ENCODE measurements at places on chromosomes 6 and 20. TPM values are rescaled to one million over a fixed set of nuclear protein-coding genes. Genes with fewer than 3 reads are reported as not detected.

- no peak overlapping the region for H3K27ac ChIP-seq
- no peak overlapping the region for H3K4me3 ChIP-seq
- no peaks in the 10 kb centered on the region for H3K4me1 ChIP-seq
- no peaks in the 10 kb centered on the region for H3K36me3 ChIP-seq
- DNase-seq = no peak
These were observed 7.9 kb upstream of the GMNN start for GRCh38 chr6:24766680-24767462.

GRCh38 chr6:11486959-11487358 is 50.6 kb upstream of the TMEM170B start:
- H3K4me1 ChIP-seq = no peaks in the 10 kb centered on the region
- no peak for DNase-seq
- no peaks in the 10 kb centered on the region for H3K36me3 ChIP-seq
- no peak overlapping the region for H3K27ac ChIP-seq
- H3K27me3 ChIP-seq = no peaks in the 10 kb centered on the region
- H3K4me3 ChIP-seq = no peak overlapping the region

DNA sequence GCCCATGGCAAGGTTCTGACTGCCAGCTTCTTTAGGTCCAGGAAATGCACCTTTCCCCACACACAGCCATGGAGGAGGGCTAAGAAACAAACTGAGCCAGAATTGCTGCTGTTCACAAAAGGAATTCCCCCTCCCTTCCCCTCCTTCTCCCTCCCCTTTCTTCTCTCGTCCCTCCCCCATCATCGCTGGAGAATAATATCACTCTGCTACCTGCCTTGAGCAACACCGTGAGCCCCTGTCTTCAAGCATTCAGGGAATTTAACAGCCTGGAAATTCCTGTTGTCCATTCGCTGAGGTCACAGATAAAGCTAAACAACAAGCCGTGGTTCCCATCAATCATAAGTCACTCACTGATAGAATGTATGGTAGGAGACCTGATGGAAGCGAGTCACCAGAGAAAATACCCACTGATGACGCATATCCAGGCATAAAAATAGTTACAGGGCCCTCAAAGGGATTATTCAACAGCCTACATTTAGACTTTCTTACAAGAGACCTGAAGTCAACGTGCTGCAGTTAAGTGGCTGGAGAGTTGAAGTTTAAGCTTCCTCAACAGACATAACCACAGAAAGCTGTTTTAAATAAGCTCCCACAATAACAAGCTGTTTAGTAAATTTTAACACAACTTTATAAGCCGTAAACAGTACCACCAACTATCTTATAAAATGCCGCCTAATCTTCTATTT is 59.7 kb downstream of the HIVEP2 start:
- peak overlapping the region; percentile 20 for H3K27ac ChIP-seq
- no peaks in the 10 kb centered on the region for H3K36me3 ChIP-seq
- DNase-seq = peak; percentile 68
- H3K4me1 ChIP-seq = no peaks in the 10 kb centered on the region

Gene PCMTD2
- total RNA-seq = 79.6 TPM

DNA sequence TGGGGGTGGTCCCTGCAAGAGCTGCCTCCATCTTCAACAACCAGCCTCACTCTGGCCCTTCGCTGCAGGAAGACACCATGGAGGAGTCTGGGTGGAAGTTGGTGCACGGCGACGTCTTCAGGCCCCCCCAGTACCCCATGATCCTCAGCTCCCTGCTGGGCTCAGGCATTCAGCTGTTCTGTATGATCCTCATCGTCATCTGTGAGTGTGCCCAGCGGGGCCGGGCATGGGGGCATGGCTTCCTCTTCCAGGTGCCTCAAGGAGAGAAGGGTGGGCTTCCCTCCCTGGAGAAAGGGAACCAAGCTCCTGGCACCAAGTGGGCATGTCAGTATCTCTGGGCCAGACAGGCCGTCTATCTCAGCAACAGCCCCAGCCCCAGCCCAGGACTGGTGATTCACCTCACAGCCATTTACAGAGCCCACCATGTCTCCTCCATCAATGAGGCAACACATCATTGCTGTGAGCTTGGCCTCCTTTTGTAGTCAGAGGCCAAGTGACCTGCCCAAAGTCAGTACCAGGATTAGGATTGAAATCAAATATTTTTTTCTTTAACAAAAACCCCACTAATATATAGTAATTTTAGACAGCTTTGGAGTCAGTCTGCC is 40.2 kb downstream of the TM9SF4 start:
- no peak for DNase-seq
- H3K27me3 ChIP-seq = no peaks in the 10 kb centered on the region
- H3K4me1 ChIP-seq = no peaks in the 10 kb centered on the region
- peaks cover 78% of the 10 kb centered on the region for H3K36me3 ChIP-seq

GRCh38 chr6:84072442-84072997 is 38.9 kb downstream of the MRAP2 start:
- no peak overlapping the region for H3K27ac ChIP-seq
- H3K36me3 ChIP-seq = no peaks in the 10 kb centered on the region
- no peak for DNase-seq
- no peak overlapping the region for H3K4me3 ChIP-seq
- no peaks in the 10 kb centered on the region for H3K27me3 ChIP-seq

DNA sequence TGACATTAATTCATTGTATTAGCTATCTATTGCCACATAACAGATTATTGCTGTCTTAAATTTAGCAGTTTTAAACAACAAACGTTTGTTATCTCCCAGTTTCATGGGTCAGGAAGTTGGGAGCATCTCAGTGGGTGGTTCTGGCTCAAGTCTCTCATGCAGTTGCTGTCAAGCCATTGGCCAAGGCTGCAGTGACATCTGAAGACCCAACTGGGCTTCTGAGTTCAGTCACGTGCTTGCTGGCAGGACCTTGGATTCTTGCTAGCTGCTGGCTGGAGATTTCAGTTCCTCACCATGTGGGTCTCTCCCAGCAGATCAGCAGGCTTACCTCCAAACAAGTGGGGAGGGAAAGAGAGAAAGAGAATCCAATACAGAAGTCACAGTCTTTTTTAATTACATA is 152.6 kb upstream of the EXOC2 start:
- no peaks in the 10 kb centered on the region for H3K27me3 ChIP-seq
- no peaks in the 10 kb centered on the region for H3K4me1 ChIP-seq
- H3K27ac ChIP-seq = no peak overlapping the region
- H3K36me3 ChIP-seq = no peaks in the 10 kb centered on the region

Gene NINL
- total RNA-seq = 30.1 TPM

GRCh38 chr6:168581706-168582105 is 140.7 kb downstream of the SMOC2 start:
- peaks cover 2% of the 10 kb centered on the region for H3K27me3 ChIP-seq
- no peak overlapping the region for H3K4me3 ChIP-seq
- H3K4me1 ChIP-seq = no peaks in the 10 kb centered on the region
- H3K27ac ChIP-seq = no peak overlapping the region

Gene RIPOR2
- 31.1 TPM for total RNA-seq

Gene BEND6
- 27.1 TPM for total RNA-seq

DNA sequence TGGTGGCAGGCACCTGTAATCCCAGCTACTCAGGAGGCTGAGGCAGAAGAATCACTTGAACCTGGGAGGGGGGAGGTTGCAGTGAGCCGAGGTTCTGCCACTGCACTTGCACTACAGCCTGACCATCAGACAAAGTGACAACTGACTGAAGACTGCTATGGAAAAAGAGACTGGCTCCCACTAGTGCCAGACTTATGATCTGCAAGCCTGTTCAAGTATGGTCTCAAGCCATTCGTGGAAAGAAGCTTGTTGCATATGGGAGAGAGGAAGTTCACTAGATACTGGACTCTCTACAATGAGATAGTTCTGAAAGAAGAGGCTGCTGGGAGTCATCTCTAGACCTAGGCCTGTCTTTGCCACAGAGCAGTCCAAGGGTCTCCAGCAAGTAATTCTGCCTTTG is 26.7 kb downstream of the MDN1 start:
- H3K4me1 ChIP-seq = no peaks in the 10 kb centered on the region
- no peak for DNase-seq
- H3K27ac ChIP-seq = no peak overlapping the region
- H3K36me3 ChIP-seq = peaks cover 31% of the 10 kb centered on the region
- H3K4me3 ChIP-seq = no peak overlapping the region
- H3K27me3 ChIP-seq = no peaks in the 10 kb centered on the region

Gene BCAS1
- 109 TPM for total RNA-seq

Gene BPIFB1
- total RNA-seq = not detected

Gene LTB
- 1.9 TPM for total RNA-seq

GRCh38 chr6:93786474-93787330 is 367.3 kb upstream of the EPHA7 start:
- no peaks in the 10 kb centered on the region for H3K36me3 ChIP-seq
- H3K27ac ChIP-seq = peak overlapping the region; percentile 48
- no peak overlapping the region for H3K4me3 ChIP-seq
- no peaks in the 10 kb centered on the region for H3K27me3 ChIP-seq
